NCI-H69 (cell line): ENCODE measurements at places on chromosomes 2 and 18.

GRCh38 chr2:151906633-151906998 lies 78.4 kb upstream of the ARL5A start:
- no peak for DNase-seq

DNA sequence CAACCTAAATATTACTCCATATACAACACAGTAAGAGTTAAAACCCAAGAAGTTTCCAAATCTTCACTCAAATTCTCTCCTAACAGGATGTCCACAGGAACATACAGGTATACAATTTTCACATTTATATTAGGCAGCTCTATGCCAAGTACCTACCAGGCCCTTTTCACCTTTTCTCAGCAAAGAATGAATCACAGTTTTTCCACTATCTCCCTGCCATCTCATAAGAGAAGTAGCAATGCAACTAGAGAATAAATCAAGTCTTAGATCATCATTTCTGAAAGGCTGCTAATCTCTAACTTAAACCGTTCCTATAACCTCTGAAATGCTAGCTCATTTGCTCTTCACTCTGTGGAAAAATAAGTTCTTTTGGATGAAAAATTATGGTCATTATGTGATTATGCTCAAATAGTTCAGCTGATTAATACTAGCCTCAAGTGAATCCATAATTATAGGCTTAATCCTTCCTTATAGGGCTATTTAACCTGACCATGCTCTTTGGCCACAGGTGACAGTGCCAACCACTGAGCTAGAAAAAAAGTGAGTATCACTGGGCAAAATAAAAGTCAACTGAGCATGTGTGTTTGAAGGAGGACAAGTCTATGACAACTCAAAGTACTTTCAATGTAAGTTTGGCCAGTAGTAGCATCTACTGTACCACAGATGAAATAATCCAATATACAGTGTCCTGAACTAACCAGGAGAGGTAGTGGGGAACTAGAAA lies 79.7 kb downstream of the COBLL1 start:
- DNase-seq = no peak

- DNase-seq = no peak
Measured at GRCh38 chr2:2271469-2271941, 59.6 kb downstream of the MYT1L start.

GRCh38 chr2:72895154-72895553 lies 7.9 kb downstream of the SPR start:
- DNase-seq = no peak

DNA sequence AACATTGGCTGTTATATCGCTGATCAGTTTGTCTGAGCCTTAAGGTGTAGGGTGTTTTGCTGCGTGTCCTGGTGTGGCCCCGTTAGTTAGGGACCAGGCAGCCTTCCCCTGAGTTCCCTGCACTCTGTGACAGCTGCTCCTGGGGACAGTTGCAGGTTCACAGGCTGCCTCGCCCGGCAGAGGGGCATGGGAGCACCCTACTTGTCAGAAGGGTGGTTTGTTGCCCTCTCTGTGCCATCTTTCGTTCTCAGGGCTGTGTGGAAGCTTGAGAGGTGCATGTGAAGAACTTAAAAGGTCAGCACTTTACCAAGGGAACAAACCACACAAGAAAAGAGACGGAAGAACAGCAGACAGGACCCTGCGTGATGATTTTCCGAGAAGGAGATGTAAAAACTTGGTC lies 159.6 kb downstream of the LDLRAD4 start:
- DNase-seq = no peak

DNA sequence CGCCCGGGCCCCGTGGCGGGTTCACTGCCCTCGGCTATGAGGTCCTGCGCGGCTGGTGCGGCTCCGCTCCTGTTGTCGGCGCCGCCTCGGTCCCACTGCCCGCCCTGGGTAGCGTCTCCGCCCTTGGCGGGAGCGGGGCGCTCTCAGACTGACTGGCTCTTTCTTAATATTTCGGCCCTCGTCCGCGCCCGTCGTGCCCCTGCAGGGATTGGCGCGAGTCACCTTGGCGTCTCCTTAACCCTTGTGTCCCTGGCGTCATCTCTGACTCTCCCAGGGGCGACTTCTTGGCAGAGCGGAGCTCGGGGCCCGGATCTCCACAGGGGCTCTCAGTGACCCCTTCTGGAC lies 1.3 kb downstream of the PTMA start:
- peak; percentile 73 for DNase-seq

GRCh38 chr2:73259704-73260337 lies 24.5 kb downstream of the FBXO41 start:
- no peak for DNase-seq

DNA sequence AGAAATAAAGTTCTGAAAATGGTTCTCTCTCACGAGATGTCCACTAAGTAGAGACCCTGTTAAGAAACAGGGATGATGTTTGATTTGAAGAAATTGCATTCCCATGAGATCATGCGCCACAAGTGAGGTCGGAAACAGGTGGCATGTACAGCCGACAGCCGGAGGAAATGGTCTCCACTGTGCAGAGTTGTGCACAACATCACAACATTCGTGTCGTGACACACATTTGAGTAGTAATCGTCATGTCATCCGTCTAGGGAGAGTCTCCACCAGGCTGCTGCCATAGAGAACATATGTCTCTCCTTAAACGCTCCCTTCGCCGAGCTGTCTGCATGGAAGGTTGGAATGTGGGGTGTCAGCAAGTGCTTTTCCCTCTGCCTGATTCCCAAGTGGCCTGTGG lies 84.7 kb downstream of the ASAP2 start:
- no peak for DNase-seq

DNA sequence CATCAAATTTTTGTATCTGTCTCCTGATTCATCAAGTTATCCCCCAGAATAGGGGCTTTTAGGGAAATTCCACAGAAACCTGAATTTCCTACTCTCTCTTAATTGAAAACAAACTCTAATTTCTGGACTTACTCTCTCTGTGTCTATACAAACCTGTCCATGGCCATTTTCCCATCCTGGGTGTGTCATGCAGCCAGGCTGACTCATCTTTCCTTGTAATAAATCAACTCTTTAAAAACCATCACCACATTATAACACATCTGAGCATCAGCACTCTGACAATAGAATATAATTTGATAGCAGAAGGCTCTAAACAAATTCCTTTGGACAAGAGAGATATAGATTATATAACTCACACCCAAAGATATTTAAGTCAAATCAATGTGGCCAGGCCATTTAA lies 610.2 kb downstream of the DCC start:
- peak; percentile 34 for DNase-seq

DNA sequence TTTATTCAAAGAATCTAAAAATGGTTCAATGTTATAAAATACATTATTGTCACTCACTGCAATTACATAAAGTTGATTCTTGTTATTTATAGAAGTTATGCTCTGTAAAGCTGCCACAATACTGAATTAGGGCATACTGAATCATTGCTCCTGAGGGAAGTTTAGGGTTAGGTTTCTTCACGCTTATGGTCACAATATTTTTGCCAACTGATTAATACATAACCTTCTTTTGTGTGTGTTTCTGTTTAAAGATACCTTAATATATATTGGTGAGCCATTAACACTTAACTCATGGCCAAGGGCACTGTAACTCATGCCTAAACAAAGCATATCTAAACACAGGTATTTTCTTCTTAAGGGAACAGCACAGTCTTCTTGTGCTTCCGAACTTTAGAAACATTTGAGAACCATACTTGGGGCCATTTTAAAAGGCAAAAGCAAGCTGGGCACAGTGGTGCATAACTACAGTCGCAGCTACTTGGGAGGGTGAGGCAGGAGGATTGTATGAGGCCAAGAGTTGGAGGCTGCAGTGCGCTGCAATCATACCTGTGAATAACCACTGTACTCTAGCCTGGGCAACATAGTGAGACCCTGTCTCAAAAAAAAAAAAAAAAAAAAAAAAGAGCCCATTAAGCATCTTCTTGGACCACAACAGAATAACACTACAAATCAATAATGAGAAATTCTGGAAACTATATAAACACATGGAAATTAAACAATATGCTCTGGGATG lies 15.6 kb downstream of the DARS1 start:
- DNase-seq = no peak

- DNase-seq = peak; percentile 96
Measured at GRCh38 chr18:23183411-23184150, 48.3 kb downstream of the CABLES1 start.

DNA sequence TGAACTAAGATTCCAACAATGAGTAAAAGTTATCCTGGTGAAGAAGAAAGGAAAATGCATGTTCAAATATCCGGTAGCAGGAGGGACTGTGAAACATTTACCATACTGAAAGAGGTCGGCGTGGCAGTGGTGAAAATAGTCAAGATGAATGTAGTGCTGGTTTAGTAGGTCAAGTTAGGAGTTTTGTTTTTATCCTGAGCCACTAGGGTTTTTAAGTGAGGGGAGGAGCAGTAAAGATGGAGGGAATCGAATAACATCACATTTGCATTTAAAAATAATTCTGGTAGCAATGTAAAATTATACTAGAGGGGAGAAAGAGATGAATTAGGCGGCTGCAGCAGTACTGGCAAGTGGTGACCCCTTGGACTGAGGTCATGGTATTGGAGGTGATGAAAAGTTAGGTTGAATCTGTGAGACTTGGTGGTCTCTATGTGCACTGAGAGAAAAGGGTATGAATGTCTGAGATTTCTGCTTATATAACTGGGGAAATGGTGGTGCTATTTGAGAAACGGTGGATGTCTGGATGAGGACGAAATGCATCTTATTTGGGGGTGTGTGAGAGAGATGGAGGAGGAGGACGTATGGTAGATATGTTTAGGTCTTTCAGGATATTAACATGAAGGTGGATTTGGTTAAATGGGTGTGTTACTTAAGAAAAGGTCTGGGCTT lies 5.9 kb downstream of the VAPA start:
- DNase-seq = no peak

GRCh38 chr2:205872716-205873115 lies 190.4 kb downstream of the NRP2 start:
- no peak for DNase-seq

GRCh38 chr2:86048888-86049287 lies 56.8 kb downstream of the POLR1A start:
- no peak for DNase-seq

- DNase-seq = peak; percentile 9
Measured at GRCh38 chr2:9666306-9666705, 35.5 kb upstream of the YWHAQ start.

DNA sequence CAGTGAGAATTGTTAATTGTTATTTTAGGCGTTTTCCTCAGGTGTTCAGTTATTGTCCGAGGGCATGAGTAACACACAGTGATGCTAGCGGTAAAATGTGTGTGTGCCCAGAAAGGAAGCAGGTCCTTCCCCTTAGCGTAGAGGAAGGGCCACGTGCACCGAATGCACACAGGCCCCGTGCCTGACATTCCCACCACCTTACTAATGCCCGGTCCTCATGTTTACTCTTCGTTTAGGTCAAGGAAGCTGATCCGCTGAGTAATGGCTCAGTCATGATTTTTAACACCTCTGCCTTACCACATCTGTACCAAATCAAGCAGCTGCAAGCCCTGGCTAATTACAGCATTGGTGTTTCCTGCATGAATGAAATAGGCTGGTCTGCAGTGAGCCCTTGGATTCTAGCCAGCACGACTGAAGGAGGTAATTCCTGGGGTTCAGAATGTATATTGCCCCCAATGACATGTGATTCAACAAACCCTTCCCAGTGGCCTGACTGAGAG lies 76.7 kb downstream of the MERTK start:
- DNase-seq = peak; percentile 83
